Stimulated activated memory B cell treated with anti-CD40 and anti-IgM and Interleukin-4, amounts not matched to agents 10 μg/mL and 1 μg/mL and 100 μg/mL, for 72 hours (primary cell): ENCODE measurements at places on chromosomes 11 and 22.

DNA sequence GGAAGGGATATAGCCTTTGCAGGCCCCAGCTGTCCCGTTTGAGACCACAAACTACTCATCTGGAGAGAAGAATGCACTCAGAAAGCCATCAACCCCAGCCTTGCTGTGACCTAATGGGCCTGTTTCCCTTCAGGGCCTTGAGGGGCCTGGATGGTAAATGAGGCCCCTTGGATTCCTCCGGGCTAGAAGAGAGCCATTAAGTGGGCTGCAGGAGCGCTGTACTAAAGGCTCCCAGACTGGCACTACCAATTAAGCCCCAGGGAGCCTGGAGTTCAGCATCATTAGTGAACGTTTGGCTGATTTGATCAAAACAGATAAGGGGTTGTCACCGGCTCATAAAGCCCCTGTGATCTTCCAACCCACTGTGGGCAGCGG is 23.0 kb downstream of the CD5 start:
- H3K36me3 ChIP-seq = peaks cover 6% of the 10 kb centered on the region
- ATAC-seq = no peak
- peaks cover 7% of the 10 kb centered on the region for H3K4me1 ChIP-seq
- no peak overlapping the region for H3K4me3 ChIP-seq

DNA sequence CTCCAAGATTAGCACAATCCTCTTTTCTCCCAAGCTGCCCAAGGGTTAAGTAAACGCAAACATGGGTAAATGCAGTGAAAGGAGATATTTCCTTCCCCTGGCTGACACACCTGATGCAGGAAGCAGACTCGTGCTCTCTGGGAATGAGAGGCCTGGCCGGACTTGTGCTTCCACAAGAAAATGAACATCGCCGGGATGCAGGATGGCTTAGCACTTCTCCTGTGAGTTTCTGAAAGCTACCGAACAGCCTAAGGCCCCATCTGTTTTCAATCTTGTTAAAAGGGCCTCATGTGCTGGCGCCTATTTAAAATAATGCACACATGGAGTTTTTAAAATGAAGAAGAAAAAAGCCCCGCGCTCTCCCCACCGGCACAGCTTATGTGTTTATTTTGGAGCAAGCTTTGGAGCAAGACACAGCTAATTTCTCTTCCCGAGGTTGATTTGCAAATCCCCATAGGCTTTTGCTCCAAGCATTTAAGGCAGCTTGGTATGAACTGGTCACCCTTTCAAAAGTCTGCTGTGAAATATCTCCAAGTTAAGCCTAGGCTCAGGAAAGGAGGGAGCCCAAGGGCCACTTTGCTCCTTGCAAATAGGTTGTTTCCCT is 100.9 kb downstream of the SYN3 start:
- no peak for ATAC-seq
- no peaks in the 10 kb centered on the region for H3K4me1 ChIP-seq
- H3K4me3 ChIP-seq = no peak overlapping the region
- peaks cover 10% of the 10 kb centered on the region for H3K27me3 ChIP-seq

GRCh38 chr11:27718346-27718862 is 18.1 kb upstream of the BDNF start:
- H3K36me3 ChIP-seq = no peaks in the 10 kb centered on the region
- no peak for ATAC-seq
- H3K4me1 ChIP-seq = no peaks in the 10 kb centered on the region
- no peak overlapping the region for H3K27ac ChIP-seq

DNA sequence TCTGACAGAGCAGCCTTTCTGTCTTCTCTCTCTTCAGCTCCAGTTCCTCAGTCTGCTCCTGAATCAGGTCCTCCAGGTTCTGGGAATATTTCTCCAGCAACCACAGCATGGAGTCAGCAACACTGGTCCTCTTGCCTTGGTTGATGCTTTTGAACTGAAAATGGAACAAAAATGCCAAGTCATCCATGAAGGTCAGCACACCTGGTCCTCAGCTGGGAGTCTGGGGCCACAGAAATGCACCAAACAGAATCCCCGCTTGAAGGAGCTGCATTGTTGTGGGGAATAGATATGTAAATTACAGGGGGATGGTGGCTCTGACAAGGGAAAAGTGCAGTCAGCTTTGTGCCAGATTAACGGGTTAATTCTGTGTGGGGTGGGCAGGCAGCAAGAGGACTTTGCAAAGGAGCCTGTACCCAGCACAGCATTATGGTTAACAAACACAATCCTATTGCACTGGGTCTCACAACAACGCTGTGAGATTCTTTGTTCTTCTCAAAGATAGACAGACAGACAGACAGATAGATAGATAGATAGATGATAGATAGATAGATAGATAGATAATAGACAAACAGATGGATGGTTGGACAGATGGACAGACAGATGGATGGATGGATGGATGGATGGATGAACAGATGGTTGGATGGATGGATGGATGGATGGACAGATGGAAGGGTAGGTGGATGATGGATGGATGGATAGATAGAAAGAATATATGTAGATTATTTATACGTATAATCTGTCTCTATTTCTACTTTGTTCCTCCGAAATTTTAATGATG is 33.8 kb upstream of the LRRC32 start:
- H3K27ac ChIP-seq = no peak overlapping the region
- no peak overlapping the region for H3K4me3 ChIP-seq
- H3K4me1 ChIP-seq = no peaks in the 10 kb centered on the region
- ATAC-seq = no peak
- no peaks in the 10 kb centered on the region for H3K36me3 ChIP-seq
- peaks cover 21% of the 10 kb centered on the region for H3K27me3 ChIP-seq

DNA sequence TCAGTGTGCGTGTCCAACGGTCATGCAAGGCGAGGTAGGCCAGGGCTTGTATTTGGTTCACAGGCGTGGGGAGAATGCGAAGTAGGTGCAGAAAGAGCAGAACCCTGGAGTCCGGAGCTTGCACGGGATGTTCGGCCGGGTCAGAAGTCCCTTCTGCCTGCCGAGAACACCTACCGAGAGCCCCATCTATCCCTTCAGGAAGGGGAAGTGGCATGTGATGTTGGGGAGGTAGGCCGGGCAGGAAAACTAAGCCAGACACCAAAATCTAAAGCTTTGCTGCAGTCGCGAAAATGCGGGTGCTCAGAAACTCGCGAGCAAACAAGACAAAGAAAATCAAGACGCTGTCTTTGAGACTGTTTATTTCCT is 435 bp upstream of the TAF6L start:
- peaks cover 32% of the 10 kb centered on the region for H3K4me1 ChIP-seq
- peak; percentile 25 for ATAC-seq
- peak overlapping the region; percentile 99 for H3K4me3 ChIP-seq
- no peaks in the 10 kb centered on the region for H3K27me3 ChIP-seq
- H3K27ac ChIP-seq = peak overlapping the region; percentile 99

DNA sequence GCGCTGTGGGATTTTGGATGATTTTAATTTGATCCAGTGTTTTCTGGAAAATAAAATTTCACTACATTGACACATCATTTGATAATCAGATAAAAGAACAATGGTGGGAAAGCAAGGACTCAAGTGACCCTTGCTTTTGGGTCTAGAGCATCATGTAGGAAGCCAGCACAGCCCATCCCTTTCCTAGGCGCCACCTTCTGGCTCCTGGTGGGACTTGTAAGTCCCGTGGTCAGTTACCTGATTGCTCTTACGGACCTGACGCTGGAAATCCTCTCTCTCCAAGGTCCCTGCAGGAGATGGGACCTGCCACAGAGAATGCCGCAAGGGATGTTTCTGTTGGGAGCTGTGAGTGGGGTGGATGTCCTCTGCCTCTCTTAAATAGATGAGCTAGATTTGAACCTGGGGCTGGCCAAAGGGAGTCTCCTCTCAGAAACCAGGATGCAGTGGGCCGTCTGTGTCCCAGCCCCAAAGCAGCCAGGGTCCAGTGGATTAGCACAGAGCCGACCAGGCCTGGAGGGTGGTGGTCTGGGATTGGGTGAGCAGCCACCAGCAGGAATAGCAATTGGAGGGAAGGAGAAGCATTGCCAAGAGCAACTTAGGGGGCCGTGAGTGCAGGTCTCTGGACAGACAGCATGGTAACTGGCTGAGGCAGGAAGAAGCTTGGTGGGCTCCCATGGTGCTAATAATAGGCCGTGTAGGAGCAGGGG is 21.7 kb downstream of the TIMP3 start:
- H3K27me3 ChIP-seq = peaks cover 37% of the 10 kb centered on the region
- no peak overlapping the region for H3K4me3 ChIP-seq
- no peaks in the 10 kb centered on the region for H3K4me1 ChIP-seq
- H3K27ac ChIP-seq = no peak overlapping the region
- no peak for ATAC-seq

GRCh38 chr11:72037554-72038311 is 39.0 kb downstream of the IL18BP start:
- ATAC-seq = no peak
- no peaks in the 10 kb centered on the region for H3K27me3 ChIP-seq
- peaks cover 22% of the 10 kb centered on the region for H3K4me1 ChIP-seq
- H3K4me3 ChIP-seq = no peak overlapping the region

DNA sequence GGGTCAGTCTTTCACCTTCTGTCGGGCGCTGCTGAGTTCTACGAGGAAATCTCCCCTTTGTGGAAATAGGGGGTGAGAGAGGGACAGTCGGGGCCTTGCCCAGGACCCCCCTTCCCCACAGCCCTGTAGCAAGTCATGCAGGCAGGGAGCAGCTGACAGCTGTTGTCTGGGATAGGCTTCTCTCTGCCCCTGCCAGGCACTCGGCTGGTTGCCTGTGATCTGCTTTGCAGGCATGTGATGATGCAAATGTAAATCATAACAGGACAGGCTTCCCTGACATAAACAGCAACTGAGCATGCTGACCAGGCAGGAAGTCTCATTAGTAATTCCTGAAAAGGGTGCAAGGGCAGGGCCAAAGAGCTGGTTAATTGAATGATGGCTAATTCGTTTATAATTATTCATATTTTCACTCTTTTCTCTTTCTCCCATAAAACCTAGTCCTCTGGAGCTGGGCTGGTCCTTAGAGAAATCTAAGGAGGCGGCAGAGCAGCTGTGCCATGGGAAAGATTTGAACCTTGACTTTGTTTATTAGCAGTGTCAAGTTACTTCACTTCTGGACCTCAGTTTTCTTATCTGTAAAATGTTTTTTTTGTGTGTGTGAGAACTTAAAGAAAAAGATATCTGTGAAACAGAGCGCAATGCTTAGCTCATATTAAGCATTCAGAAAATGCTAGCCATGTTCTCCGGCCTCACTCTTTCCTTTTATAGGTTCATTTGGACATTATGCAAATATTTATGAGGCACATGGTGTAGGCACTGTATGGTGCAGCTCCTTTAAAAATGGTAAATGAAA is 129.7 kb downstream of the LDLRAD3 start:
- H3K27ac ChIP-seq = no peak overlapping the region
- H3K4me1 ChIP-seq = no peaks in the 10 kb centered on the region
- no peak overlapping the region for H3K4me3 ChIP-seq
- H3K27me3 ChIP-seq = peaks cover 42% of the 10 kb centered on the region

GRCh38 chr11:125951731-125952130 is 5.9 kb downstream of the VSIG10L2 start:
- H3K27ac ChIP-seq = no peak overlapping the region
- ATAC-seq = no peak
- H3K4me1 ChIP-seq = no peaks in the 10 kb centered on the region
- peaks cover 47% of the 10 kb centered on the region for H3K27me3 ChIP-seq

DNA sequence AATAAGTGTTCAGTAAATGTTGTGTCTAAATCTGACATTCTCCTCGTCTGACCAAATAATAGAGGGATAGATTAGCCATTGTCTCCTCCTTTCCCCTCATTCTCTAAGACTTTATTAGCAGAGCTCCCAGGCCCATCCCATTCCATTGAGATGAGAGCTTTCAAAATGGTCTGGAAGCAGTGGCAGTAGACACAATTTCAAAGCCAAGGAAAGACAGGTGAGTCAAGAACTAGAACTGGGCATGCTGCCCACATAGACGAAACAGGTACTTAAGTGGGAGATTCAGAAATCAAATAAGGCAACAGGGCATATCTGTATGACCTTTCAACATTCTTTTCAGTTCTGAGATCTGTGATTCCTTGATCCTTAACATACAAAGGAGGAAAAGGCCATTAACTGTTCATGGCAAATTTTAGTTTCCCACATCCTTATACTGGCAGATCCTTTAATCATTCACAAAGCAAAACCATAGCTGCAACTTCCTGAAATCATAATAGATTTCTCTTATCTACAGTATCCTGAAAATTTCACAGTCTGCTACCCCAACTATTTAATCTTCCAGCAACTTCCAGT is 96.6 kb upstream of the KCNA4 start:
- H3K4me1 ChIP-seq = no peaks in the 10 kb centered on the region
- no peaks in the 10 kb centered on the region for H3K36me3 ChIP-seq
- no peaks in the 10 kb centered on the region for H3K27me3 ChIP-seq
- ATAC-seq = no peak
- no peak overlapping the region for H3K4me3 ChIP-seq

GRCh38 chr22:44703255-44703870 is 1.4 kb downstream of the PRR5 start:
- H3K4me1 ChIP-seq = peaks cover 44% of the 10 kb centered on the region
- ATAC-seq = no peak
- H3K27ac ChIP-seq = no peak overlapping the region
- H3K4me3 ChIP-seq = peak overlapping the region; percentile 75
- H3K27me3 ChIP-seq = no peaks in the 10 kb centered on the region

- no peaks in the 10 kb centered on the region for H3K4me1 ChIP-seq
- no peak overlapping the region for H3K27ac ChIP-seq
- no peak overlapping the region for H3K4me3 ChIP-seq
Measured at GRCh38 chr22:26416670-26417276, 12.3 kb upstream of the ASPHD2 start.

- no peak overlapping the region for H3K27ac ChIP-seq
- no peaks in the 10 kb centered on the region for H3K4me1 ChIP-seq
- no peaks in the 10 kb centered on the region for H3K27me3 ChIP-seq
- H3K4me3 ChIP-seq = no peak overlapping the region
- no peak for ATAC-seq
Measured at GRCh38 chr22:32596471-32596870, 121.9 kb downstream of the FBXO7 start.

- no peaks in the 10 kb centered on the region for H3K36me3 ChIP-seq
- no peak overlapping the region for H3K4me3 ChIP-seq
- H3K4me1 ChIP-seq = no peaks in the 10 kb centered on the region
Measured at GRCh38 chr11:98965358-98965757, 55.4 kb upstream of the CNTN5 start.

DNA sequence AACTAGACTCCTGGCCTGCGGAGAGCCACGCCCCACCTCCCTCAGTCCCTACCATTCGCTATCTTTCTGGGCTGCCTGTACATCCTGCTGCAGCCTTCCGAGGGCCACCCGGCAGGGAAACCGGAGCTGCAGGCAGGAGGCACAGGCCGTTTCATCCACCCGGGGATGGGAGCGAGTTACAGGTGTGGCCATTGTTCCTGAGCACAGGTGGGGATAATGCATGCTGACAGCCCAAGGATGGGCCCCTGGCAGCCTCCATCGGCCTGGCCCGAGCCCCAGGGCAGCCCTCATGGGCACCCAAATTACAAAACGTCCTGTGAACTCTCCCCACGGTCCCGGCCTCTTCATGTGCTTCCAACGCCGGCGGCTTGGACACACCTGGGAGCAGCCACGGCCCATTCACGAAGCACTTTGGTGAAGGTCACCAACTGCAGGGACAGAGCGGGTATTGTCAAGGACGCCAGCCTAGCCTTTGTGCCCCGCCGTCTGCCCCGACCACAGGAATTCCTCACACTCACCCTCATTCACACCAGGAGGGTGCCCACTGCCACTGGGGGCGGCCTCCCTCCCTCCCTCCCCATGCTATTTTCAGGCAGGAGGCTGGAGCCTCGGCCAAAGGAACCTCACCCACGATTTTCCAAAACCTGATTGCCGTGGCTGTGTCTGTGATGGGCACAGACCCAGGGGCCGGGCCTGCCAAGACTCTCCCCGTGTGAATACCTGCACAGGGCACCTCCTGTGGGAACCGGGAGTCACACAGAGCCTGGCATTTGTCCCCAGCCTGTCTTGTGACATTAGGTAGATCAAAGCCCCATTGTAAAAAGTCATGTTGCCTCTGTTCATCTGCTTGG is 42.1 kb upstream of the MYEOV start:
- peaks cover 41% of the 10 kb centered on the region for H3K27me3 ChIP-seq
- no peak overlapping the region for H3K4me3 ChIP-seq
- H3K36me3 ChIP-seq = peaks cover 6% of the 10 kb centered on the region
- no peaks in the 10 kb centered on the region for H3K4me1 ChIP-seq
